ENCODE measurements at places on chromosomes 5 and 9.

- no peak for DNase-seq
Measured at GRCh38 chr9:504921-505740, 290.5 kb downstream of the DOCK8 start.

DNA sequence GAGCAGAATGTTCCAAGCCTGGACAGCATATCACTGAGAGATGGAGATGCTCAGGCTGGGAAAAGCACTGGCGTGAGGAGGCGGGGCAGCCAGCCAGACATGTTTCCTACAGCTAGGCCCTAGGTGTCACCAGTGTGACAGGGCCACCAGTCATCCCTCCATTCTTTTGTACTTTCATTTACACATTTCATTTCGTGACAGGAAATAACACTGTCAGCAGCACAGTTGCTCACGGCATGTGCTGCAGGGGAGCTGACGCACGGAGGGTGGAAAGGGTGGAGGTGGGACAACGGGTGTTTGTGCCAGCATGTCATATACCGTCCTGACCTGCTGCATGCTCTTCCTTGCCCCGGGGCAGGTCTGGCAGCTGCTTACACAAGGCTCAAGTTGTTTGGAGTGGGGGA lies 14.8 kb upstream of the CEMIP2 start:
- no peak for DNase-seq

GRCh38 chr5:81907012-81907635 lies 64.7 kb upstream of the ATG10 start:
- DNase-seq: no peak

DNA sequence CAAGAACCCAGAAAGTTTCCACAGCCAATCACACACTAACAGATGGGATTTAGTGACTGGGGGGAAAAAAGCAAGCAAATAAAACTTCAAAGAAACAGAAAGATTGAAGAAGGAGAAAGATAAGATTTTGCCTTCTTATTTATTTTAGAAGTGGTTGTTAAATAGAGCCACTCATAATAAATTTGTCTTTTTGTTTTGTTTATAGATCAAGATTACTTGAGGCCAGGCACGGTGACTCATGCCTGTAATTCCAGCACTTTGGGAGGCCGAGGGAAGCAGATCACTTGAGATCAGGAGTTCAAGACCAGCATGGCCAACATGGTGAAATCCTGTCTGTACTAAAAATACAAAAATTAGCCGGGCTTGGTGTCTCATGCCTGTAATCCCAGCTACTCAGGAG lies 94.9 kb upstream of the RANBP3L start:
- DNase-seq: no peak

DNA sequence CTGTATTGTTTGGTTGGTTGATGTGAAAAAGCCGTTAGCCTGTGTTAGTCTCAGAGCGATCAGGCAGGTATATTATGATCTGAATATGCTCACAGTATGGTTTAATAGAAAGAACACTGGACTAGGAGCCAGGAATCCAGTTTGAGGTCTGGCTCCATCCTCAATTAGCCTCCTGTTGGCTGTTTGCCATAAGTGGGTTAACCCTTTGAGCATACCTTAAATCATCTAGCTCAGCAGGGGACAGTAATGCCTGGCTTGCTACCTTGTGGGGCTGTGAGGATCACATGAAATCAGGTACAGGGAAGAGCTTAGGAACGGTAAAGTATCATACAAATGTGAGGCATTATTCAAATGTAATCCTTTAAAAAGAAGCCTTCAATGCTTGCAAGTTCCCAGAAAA lies 104.7 kb downstream of the CMYA5 start:
- DNase-seq: no peak

DNA sequence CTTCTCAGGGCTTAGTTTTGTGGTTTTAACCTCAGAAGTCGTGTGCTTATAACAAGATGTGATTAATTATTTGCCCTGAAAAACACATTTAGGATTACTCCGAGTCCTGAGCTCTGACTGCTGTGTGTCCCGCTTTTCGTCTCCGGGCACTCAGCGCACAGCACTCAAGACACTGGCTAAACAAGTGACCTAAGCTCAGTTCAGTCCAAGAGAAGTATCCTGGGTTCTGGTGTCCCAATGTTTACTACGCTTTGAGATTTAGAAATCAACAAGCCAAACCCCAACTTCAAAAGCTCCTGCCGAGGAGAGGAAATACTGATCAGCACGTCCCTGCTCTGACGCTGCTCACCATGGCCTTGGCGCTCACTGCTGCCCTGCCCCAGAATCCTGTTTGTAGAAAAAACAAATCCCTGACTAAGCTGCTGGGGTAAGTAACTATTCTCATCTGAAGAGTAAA lies 53.2 kb downstream of the IPPK start:
- no peak for DNase-seq
